CD4-positive, alpha-beta T cell treated with Interleukin-17A for 1 hour (primary cell): ENCODE measurements at places on chromosomes 1 and 21.

- DNase-seq, result no peak
Measured at GRCh38 chr1:195618287-195618686, 990.0 kb downstream of the KCNT2 start.

DNA sequence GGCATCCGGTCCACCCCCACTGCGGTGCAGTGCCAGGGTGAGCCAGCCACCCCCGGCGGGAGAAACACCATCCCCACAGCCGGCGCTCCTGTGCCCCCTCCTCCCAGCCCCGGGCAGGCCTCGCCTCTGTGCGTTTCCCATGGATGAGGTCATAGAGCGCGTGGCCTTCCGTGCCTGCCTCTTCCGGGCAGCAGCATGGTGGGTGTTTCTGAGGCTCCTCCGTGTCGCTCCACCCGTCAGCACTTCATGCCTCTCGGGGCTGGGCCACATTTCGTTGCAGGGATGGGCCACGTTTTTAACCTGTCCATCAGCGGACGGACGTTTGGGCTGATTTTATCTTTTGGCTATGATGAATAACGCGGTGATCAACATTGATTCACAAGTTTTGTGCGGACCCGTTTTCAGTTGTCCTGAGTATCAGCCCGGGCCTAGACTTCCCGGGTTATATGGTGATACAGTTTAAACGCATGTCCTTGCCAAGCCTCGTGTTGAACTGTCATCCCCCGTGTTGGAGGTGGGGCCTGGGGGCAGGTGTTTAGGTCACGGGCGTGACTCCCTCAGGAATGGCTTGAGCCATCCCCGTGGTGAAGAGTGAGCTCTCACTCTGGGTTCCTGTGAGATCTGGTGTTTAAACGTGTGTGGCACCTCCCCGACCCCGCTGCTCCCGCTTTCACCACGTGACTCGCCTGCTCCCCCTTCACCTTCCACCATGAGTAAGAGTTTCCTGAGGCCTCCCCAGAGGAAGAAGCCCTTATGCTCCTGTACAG is 64.8 kb downstream of the SLX9 start:
- no peak for DNase-seq

DNA sequence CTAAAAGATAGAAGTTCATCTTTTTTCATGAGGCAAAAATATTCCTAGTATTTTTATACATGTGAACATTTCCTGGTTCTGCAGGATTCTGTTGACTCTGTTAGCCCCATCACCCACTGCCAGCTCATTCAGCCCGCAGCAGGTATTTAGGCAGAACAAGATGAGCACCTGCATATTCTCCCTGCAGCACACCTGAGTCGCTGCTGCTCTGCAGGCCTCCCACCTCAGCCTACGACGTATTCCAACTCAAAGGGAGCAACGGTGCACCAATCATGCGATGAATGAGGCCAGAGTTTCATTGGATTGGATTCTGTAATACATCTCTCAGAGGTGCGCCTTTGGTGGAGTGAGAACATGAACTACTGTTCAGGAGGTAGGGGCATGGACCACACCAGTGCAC is 87.6 kb downstream of the CNIH3 start:
- DNase-seq, result no peak

GRCh38 chr1:219385787-219386427 is 212.2 kb downstream of the LYPLAL1 start:
- DNase-seq, result peak; percentile 19

GRCh38 chr1:180168786-180169639 is 14.3 kb downstream of the QSOX1 start:
- DNase-seq, result peak; percentile 30

DNA sequence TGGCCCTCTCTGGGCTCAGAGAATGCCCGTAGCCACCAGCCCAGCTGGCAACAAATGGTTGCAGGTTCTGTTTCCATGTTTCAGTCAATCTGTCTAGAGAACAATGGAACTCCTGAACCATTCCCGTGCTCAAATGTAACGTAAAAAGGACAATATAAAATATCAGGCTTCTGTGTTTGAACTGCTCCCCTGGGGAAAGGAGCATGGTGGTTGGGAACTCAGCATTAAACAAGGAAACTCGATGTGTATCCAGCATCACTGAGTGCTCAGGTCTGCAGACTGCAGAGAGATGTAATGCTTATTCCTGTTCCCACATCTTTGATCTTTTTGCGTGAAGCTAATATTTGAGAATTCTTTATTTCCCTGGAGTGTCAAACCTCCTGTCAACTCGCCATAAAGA is 326.5 kb downstream of the KIF26B start:
- DNase-seq, result no peak

- DNase-seq, result no peak
Measured at GRCh38 chr1:153548722-153549688, at the start of gene S100A3. Gene S100A3 (minus strand): TSS chr1:153549258. CDS start chr1:153548485, 773 bp downstream.

GRCh38 chr1:54565113-54565501 is 17.1 kb downstream of the ACOT11 start:
- DNase-seq, result no peak

- no peak for DNase-seq
Measured at GRCh38 chr1:145695821-145696629, 11.1 kb downstream of the PDZK1 start.

DNA sequence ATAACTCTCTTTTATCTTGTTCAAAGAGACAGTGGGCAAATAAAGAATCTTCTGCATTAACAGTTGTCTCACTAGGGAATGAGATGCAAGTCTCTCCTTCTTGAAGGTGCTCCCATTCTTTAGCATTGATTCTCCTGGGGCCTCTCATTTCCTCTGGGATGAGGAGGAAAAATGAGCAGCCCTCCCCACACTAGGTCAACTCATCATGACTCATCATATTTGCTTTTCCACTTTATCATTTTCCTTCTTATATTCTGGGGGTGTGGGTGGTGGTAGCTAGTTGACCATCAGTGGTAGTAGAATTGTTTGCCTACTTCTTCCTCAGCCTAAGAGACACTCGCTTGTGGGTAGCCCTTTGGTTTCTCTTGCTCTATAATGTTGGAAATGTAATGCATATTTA is 182.0 kb upstream of the C1orf87 start:
- DNase-seq, result no peak

- DNase-seq, result no peak
Measured at GRCh38 chr1:31027693-31028526, 37.6 kb downstream of the PUM1 start.

- DNase-seq, result peak; percentile 56
Measured at GRCh38 chr1:25204797-25205480, 27.4 kb downstream of the SYF2 start.

GRCh38 chr1:44168520-44169098 is 27.2 kb upstream of the KLF18 start:
- no peak for DNase-seq

- no peak for DNase-seq
Measured at GRCh38 chr1:27763358-27763757, 9.7 kb upstream of the STX12 start.

GRCh38 chr21:40575976-40576375 is 271.0 kb downstream of the DSCAM start:
- no peak for DNase-seq

DNA sequence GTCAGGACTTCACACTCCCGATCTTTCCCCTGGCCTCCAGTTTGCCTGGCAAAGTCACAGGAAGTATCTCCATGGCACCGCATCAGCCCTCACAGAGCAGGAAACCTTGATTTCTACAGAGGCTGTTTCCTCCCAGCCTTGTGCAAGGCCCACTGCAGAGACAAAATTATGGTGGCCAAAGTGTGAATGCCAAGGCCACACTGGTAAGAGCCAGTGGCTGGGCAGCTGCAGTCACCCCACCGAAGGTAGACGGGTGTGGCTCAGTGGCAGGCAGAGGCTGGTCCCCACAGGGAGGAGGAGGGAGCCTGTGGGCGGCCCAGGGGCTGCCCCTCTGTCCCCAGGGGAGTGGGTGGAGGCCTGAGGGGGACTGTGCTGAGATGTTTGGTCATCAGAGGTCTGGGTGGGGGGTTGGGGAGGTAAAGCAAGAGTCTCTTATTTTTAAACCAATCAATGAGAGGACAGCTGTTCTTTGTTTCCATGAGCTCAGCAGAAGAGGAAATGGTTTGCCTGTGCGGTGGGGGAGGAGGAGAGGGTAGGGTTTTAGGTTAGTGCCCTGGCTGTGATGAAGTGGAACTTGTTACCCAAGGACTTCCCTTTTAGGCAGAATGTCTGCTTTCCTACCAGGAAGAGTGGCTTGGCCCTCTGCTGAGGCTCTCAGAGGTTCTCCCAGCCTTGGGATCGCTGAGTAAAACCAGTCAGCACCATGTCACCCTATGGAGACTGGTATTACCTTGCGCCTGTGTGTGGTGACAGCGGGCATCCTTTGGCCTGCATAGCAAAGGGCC is 18.0 kb upstream of the BTG2 start:
- DNase-seq, result peak; percentile 92

DNA sequence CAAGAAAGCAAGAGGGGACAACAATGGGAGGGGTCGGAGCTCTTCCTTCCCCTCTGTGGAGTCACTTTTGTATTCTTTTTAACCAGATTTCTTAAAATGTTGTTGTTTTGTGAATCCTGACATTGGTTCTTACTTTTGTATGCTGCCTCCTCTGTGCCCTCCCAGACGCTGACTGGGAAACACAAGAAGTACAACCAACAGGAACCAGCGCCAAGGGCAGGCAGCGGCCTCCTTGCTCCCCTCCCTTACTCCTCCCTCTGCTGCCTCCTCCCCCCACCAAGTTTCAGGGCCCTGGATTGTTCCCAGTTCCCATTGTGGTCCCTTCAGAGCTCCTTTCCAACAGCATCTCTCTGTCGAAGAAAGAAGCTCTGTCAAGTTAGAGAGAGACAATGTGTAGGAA is 111.1 kb downstream of the BRINP2 start:
- no peak for DNase-seq

DNA sequence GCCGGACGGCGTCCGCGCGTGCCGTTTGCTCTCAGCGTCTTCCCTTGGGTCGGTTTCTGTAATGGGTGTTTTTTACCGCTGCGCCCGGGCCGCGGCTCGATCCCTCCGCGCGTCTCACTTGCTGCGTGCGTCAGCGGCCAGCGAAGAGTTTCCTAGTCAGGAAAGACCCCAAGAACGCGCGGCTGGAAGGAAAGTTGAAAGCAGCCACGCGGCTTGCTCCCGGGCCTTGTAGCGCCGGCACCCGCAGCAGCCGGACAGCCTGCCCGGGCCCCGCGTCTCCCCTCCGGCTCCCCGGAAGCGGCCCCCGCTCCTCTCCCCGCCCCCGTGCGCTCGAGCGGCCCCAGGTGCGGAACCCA is 159.8 kb downstream of the RUNX1 start:
- DNase-seq, result peak; percentile 54

DNA sequence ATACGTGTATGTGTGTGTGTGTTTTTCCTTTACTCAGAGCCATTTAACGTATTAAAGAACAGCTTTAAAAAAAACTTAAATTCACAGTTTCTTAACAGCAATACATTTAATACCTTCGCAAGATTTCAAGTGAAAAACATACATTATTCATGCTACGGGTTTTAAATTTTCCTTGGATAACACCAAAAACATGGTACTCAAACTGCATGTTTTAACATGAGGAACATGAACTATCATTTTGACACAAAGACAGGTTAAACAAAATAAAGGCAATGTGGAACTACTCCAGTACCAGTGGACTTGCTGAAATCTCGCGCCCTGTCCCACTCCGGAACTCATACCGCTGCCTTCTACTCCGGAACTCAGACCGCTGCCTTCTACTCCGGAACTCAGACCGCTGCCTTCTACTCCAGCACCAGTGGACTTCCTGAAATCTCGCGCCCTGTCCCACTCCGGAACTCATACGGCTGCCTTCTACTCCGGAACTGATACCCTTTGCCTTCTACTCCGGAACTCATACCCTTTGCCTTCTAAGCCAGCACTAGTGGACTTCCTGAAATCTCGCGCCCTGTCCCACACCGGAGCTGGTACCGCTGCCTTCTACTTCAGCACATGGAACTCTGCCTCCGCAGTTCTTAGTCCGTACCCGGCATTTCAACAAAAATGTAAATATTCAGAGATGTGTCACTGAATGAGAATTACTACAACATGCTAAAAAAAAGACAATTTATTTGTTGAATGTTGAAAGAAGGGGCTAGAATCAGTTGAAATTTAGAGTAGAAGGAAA is 148.6 kb downstream of the NCAM2 start:
- no peak for DNase-seq

DNA sequence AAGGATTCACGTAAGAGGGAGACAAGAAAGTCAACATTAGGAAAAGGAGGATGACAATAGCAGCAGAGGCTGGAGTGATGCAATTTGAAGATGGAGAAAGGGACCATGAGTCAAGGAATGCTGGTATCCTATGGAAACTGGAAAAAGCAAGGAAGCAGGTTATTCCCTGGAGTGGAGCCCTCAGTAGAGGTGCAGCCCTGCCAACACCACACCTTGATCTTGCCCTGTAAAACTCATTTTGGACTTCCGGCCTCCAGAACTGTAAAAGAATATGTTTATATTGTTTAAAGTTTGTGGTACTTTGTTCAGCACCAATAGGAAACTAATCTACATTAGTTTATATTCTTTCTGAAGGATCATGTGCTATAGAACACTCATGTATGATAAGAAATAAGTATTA is 19.6 kb upstream of the CLDN17 start:
- no peak for DNase-seq

GRCh38 chr1:166676981-166677380 is 162.3 kb upstream of the POGK start:
- DNase-seq, result no peak

DNA sequence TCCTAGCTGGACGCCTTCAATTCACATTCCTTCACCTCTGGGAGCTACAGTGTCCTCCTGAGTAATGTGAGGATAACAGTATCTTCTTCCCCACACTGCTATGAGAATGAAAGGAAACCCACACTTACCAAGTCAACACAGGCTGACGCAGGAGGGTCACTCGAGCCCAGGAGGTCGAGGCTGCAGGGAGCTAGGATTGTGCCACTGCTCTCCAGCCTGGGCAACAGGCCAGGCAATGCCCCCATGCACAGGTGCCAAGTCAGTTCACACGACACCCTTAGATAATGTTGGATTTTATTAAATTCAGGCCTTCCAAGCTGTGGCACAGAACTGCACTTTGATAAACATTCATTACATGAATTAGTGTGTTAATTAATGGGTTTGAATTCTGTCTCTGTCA is 31.9 kb downstream of the MATN1 start:
- no peak for DNase-seq

GRCh38 chr1:248696261-248696660 is 6.3 kb downstream of the OR14I1 start:
- DNase-seq, result no peak

- DNase-seq, result no peak
Measured at GRCh38 chr1:56188855-56189254, 390.5 kb downstream of the PLPP3 start.

GRCh38 chr1:200733907-200734306 is 4.8 kb upstream of the CAMSAP2 start:
- no peak for DNase-seq

DNA sequence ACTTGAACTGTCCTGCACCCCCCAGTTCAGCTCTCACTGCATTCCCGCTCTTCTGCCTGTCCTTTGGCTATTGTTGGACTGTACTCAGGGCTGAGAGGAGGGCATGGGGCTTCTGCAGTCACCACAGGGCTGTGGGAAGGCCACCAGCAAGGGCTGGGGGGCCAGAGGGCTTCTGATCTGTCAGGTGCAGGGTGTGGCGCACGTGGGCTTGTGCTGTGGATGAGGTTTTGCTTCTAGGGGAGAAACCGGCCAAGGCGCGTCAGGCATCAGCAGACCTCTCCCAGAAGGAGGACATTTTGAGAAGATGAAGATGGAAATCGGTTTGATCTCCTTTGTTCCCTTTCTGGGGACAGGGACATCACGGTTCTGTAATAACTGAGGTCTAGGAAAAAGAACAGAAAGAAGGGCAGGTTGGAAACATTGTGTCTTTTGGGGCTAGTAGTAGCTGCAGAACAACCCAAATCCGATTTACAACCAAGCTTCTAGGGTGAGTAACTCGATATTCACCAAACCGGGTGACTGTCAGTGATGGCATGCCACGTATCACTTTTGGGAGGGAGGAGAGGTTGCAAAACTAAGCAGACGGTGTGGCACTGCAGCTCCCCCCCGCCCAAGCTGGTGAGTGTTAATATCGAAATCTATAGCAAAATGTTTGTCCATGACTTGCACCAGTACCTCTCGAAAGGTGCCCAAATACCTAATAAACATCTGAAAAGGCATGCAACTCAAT is 40.9 kb downstream of the AGPAT3 start:
- no peak for DNase-seq
